Stimulated activated CD8-positive, alpha-beta memory T cell treated with anti-CD3 and anti-CD28 coated beads, Interleukin-12 subunit alpha, Interleukin-12 subunit beta, amount 100 ng/mL, for 1 hour (primary cell): ENCODE measurements at places on chromosomes 11 and 22.

DNA sequence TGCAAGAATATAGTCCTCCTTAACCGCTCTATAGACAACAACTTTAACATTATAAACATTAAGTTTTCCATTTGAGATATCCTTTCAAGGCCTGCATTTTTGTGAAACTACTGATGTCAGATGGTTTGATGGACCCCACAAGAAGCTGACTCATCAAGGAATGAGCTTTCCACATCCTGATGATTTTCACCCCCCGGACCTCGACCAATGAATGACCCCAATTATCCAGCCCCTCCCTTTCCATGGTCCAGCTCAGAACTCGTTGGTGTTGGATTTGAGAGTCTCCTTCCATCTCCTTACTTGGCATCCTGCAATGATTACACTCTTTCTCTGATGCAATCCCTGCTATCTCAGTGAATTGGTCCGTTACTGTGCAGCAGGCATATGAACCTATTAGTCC is 31.8 kb upstream of the GUCY1A2 start:
- no peak for DNase-seq

- no peak for DNase-seq
Observed at GRCh38 chr11:104844451-104844850, 53.8 kb downstream of the CASP12 start.

- DNase-seq: no peak
Observed at GRCh38 chr11:43928721-43929120, 13.7 kb upstream of the C11orf96 start.

GRCh38 chr11:121341609-121342008 is 49.0 kb downstream of the SC5D start:
- DNase-seq: no peak

DNA sequence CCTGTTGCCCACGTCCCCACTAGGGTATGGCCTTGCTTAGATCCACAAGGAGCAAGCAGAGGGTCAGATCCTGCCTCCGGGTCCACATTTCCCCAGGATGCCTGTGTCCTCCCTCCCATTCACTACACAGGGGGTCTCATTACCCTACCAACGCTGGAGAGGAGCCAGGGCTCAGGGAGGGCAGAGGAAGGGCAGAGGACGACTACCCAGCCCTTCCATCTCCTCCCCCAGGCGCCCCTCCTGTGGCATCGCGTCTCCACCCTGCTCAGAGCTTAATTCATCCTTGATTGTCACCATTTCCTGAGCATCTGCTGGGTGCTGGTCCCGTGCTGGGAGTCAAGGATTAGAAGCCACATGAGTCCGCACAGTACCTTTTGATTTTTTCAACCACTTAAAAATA is 5.0 kb downstream of the NFAM1 start:
- DNase-seq: no peak

DNA sequence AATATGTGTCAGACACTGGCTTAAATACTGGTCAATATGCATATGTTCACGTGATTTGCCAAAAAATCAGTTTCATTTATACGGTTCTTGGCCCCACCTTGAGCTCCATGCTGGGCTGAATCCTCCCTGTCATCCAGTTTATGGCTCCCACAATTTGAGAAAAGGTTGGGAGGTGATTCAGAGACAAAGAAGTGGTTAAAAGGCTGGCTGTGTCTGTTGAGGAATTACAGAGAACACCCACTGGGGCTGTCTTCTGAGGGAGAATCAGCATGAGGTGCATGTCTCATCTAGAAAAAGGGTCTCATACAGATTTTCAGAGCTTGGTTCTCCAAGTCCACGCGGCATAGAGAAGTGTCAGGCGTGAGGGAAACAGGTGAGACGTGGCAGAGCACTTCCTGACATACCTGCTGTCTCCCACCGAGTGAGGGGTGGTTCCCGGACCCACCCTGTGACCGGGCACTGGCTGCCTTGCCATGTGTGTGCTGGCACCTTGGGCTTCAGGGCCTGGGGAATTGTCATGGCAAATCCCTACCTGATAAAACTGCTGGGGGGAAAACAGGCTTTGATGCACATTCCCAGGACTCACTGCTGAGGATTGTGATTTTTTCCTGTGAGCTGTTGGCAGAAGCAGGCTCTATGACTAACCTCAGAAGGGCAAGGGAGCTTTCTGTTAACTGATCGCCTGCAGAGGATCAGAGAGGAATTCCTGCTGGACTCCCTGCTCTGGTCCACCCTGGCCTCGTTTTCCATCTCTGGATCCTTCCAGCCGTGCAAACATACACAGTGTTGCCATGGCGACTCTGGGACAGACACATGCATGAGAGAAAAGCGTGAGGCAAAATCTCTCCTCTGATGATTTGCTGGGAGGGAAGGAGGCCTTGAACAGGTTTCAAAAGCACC is 223.6 kb downstream of the ADAMTS15 start:
- no peak for DNase-seq

- no peak for DNase-seq
Observed at GRCh38 chr11:124101737-124102136, 13.5 kb upstream of the VWA5A start.

DNA sequence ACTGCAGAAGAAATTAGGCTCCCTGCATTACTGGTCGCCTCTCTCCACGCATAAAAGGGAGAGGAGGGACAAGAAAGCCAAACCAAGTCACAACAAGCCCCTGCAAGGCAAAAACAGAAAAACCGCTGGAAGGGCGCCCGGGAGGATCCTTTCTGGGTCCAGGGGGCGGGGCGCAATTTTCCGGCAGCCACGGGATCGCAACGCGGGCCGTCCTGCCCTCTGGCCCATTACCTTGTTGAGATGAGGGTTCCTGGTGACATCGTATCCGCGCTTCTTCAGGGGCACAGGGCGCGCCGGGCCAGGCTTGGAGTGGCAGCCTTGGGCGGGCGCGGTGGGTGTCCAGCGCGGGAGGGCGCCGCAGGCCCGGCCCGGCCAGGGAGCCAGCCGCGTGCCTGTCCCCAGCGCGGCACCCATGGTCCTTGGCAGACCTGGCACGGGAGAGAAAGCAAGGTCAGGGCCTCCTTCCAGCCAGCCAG is 847 bp downstream of the ME3 start:
- no peak for DNase-seq

DNA sequence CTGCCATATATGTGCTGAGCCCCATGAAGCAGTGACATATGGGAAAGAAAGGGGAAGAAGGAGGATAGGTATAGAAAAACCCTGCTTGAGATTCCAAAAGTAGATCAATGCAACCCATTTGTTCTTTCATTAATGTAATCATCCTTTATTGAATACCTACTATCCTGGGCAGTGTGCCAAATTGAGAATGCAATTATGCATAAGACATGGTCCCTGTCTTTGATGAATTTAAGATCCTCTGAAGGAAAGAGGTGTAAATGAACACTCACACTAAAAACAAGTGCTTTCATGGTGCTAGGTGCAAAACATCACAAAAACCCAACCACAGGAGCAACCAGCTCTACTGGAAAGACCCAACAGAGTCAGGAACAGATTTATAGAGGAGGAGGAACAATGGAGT is 29.7 kb downstream of the FLI1 start:
- DNase-seq: no peak

- DNase-seq: no peak
Observed at GRCh38 chr22:19802001-19802893, 41.7 kb downstream of the TBX1 start.

GRCh38 chr11:98940913-98941312 is 79.8 kb upstream of the CNTN5 start:
- no peak for DNase-seq

GRCh38 chr22:37318364-37319109 is 36.2 kb downstream of the CYTH4 start:
- DNase-seq: no peak

DNA sequence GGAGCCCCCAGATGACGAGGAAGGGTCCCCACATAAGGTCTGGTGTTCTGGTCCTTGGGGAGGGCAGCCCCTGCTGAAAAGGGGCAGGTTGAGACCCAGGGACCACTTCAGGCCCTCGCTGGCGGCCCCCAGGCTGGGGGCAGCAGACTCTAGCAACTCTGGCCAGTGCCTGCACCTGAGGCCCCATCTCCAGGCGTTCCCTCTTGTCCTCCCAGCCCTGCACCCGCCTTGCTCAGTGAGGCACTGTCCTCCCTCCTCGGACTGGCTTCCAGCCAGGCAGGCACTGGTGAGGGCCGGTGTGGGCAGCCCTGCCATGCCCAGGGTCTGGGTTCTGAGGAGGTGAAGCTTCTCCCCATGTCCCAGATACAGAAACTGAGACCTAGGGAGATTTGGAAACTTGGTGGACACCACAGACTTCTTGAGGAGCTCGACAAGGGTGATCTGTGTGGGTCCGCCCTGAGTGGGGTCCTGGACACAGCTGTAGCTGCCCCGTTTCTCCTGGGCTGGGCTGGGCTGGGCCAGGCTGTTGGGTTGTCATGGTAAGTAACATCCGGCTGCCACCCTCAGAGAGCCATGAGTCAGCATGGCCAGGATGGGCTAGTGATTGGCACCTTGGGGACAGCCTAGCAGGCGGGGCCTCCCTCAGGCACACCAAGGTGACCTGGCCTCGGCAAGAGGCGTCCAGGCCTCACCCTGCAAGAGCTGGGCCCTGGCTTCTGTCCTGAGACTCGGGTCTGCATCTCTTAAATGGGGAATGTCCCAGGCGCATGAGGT is 11.1 kb upstream of the PHLDA2 start:
- DNase-seq: no peak
